ENCODE measurements at places on chromosomes 7 and 10.
A peak's percentile ranks its signal among the peaks of the same experiment; 100 is the strongest.

- no peak for DNase-seq
Observed at GRCh38 chr7:148266795-148267194, 323.8 kb upstream of the C7orf33 start.

- DNase-seq = no peak
Observed at GRCh38 chr7:111982133-111982532, 224.1 kb downstream of the DOCK4 start.

- no peak for DNase-seq
Observed at GRCh38 chr10:52877451-52877850, 104.9 kb upstream of the MBL2 start.

DNA sequence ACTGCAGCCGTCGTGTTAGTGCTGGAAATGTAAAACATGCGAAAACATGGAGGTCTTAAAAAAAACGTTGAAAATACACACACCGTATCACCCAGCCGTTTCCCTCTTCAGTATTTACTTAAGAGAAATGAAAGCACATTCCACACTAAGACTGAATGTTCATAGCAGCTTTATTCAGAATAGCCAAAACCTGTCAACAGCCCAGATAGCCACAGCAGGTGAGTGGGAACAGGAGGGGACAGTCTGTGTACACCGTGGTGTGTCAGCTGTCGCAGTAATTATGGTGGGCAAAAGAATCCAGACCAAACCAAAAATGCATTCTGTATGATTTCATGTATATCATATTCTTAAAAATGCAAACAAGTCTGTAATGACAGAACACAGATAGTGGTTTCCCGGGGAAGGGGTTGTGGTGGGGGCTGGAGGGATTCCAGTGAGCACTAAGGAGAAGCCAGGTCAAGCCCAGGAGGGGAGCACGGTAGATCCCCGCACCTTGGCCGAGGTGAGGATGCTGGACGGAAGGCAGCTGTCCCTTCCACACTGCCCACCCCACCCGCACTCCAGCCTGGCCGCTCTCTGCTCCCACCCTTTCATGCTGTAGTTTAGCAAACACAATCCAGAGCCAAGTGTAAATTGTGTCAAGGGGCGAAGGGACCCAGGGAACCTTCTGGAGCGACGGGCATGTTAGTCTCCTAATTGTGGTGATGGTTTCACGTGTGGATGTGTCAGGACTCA lies 123.6 kb downstream of the NKX6-2 start:
- no peak for DNase-seq

GRCh38 chr7:138328215-138328614 lies 131.8 kb upstream of the TRIM24 start:
- no peak for DNase-seq

- no peak for DNase-seq
Observed at GRCh38 chr7:1938788-1939433, 268.8 kb downstream of the ELFN1 start.

DNA sequence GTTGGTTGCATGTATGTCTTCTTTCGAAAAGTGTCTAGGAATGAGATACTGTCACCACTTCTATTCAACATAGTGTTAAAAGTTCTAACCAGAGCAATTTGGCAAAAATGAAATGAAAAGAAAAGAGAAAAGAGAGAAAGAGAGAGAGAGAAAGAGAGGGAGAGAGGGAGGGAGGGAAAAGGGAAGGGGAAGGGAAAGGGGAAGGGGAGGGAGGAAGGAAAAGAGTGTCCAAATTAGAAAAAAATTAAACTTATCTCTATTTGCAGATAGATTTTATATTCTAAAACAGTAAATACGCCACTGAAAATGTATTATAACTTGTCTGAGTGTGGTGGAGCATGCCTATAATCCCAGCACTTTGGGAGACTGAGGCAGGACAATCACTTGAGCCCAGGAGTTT lies 16.2 kb downstream of the DDX56 start:
- DNase-seq = no peak

DNA sequence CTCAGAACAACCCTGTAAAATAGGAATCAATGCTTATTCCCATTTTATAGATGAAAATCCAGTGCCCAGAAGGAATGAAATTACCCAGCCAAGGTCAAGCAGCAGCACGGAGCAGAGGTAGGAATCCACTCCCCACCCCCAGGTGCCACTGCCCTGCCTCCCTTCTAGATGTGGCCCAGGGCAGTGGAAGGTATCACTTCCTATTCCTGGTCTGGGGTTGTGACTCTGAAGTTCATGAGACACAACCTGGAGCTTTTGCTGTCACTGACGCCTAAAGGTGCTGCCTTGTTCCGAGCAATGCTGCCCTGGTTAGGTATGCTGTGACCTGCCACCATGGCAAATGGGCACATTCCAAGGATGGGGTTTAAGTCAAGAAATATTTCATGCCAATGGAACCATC lies 53.6 kb downstream of the PIK3AP1 start:
- DNase-seq = no peak

DNA sequence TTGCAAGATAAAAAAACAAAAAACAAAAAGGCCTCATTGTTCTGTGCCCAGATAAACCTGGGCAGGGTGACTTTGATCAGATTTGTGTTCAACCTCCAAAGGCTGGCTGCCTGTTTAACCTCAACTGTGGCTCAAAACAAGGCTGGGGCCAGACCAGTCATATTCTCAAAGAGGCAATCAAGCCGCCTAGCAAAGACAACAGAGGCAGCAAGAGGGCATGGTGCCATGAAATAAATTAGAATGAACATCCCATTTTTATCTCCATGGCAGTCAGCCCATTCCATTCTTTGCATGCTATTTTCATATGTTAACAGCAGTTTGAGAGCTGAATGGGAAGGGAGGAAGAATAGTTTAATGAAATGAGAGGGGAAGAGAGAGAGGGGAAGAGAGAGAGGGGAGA lies 1150.3 kb downstream of the TYW1 start:
- no peak for DNase-seq

DNA sequence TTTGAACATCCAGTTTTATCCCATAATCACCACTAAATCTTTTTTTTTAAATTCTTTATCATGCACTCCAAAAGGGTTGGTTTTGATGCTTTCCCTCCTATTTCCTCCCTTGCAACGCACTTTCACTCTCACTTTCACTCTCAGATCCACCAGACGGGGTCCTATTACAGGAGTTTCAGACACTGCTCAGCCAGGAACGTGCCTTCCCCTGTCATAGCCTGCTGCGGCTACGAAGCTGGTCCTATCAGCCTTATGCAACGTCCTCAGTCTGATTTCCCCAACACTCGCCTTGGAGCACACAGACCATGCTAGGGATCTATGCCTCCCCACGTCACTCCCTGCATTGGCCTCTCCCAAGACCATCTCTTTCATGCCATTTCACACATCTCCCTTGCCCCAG lies 23.4 kb downstream of the ZPBP start:
- no peak for DNase-seq

DNA sequence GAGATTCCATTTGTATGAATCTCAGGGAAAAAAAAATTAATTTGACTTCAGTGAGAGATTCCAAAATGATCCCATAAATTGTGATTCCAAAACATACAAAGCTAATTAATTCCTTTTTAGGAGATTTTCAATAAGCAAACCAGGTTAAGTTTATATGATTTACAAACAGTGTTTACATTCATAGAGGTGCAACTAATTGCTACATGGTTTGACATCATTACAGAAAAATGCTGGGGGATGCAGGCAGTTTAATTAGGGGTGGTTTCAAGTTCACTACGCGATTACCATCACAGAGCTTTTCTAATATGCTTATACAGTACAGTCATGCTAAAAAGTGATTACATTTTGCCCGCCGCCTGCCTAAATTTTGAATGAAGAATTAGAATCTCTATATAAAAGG lies 143.2 kb upstream of the MGMT start:
- DNase-seq = no peak

DNA sequence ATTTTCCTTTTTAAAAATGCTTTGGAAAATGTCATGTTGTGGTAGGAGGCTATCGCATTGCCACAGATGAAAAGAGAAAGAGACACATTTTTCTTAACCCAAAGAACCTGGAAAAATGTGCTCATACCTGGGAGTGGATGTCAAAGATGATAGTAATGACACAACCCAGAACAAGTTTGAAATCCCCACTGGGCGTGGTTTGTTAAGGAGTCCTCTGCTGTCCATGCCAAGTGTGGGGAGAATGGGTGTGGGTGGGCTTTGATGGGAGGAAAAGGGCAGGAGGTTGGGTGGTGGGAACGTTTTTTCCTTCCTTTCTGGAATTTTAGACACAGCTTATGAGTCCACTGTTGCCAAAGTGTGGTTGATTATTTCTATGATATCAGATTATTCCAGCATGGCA lies 10.9 kb downstream of the OPTN start:
- DNase-seq = no peak

DNA sequence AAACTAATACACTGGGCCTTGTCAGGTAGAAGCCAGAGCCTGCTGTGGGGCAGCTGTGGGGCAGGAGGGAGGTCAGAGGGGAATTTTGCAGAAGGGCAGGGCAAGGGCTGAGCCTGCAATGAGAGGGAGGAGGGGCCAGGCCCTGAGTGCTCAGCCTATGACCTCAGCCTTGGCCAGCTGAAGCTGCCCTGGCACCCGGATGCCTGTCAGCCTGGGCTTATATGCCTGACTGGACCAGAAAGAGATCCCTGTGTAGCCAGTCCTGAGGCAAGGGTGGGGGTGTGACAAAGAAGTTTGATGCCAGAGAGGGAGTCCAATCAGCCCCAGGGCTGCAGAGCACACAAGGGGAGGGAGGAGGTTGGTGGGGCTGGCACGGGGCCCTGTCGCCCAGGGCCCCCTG lies 22.3 kb upstream of the PRRT4 start:
- no peak for DNase-seq

- peak; percentile 18 for DNase-seq
Observed at GRCh38 chr7:37028909-37029440, 304.7 kb upstream of the AOAH start.

- no peak for DNase-seq
Observed at GRCh38 chr10:66828957-66829356, 96.9 kb upstream of the LRRTM3 start.

DNA sequence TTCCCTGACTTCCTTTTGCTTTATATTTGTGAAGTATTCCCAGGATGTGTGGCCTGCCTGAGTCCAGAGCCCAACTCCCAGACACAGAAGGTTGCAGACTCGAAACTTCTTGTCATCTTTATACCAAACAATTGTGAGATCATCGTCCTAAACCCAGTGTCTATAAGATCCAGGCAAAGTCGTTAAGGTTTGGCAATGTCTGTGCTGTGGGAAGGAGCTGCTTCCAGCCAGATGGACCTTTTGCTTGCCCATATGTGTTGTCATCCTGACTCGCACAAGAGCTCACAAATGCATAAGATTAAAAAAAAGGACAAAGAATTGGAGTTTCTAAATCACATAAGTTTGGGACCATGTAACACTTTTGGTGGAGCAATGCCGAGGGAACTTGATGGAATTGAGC lies 37.0 kb downstream of the WNT2 start:
- no peak for DNase-seq

DNA sequence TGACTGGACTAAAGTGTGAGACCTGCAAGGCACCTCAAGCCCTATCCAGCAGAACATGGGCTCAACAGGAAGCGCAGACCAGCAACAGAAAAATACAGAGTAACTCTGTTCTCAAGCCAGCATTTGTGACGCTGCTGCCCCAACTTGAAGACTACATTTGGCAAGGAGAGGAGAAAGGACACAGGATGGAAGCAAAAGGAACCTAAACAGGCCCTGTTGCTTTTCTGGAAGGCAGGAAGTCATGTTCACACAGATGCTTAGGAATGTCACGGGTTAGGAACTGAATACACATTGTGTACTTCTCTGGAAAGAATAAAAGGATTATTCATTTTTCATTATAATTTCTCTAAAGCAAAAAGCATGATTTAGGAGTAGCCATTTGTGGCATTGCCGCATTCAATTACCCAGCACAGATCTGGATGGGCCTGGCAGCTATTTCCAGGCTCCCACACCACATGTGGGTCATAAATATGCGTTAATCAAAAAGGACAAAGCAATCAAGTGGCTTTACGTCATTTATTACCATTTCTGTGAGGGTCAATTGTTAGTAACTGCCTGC lies 19.8 kb upstream of the TOMM7 start:
- no peak for DNase-seq

DNA sequence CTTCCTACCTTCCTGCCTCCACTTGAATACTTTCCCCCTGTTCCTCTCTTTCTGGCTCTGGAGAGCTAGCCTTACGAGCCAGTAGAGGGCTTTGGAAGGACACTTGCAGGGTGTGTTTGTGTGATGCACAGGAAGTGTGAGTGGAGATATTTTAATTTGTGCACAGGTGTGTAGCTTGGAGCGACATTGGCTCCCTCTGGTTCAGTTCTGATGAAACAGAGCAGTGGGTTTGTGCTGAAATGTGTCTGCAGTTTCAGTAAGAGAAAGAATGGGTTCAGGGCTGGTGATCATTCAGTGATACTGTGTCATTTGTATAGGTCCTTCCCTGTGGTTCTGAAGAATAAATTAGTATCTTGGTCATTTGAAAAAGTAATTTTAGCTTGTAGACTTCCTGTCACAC lies 86.9 kb downstream of the SND1 start:
- no peak for DNase-seq

DNA sequence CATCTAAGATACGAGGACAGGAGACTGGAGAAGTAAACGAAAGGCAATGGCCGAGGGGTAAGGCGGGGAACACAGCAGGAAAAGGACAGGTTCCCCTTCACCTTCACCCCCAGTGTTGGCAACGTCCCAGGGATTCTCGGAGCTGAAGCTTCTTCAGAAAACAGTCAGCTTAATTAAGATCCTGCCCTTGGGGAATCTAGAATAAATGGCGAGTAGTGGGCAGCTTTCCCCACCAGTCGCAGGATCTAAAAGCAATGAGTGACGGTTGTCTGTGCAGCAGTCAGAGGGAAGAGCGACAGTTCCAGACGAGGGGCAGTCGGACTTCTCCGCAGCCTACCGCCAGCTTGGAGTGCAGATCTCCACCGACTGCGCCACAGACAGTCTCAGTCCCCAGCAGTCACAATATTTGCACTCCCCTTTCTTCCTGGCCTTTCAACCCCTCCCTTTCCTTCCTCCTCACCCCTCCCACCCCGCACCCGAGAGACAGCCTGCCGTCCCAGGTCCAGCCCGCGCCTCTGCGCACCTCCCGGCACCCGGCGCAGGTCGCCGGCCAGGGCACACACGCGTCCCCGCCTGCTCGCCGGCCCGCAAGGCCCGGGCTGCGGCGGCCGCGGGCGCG lies 10.9 kb upstream of the SP8 start:
- DNase-seq = no peak

- no peak for DNase-seq
Observed at GRCh38 chr7:48295296-48295971, 124.2 kb downstream of the ABCA13 start.

- DNase-seq = no peak
Observed at GRCh38 chr10:33876584-33877400, 542.3 kb upstream of the NRP1 start.

GRCh38 chr7:31458203-31458602 lies 55.7 kb upstream of the ITPRID1 start:
- no peak for DNase-seq

DNA sequence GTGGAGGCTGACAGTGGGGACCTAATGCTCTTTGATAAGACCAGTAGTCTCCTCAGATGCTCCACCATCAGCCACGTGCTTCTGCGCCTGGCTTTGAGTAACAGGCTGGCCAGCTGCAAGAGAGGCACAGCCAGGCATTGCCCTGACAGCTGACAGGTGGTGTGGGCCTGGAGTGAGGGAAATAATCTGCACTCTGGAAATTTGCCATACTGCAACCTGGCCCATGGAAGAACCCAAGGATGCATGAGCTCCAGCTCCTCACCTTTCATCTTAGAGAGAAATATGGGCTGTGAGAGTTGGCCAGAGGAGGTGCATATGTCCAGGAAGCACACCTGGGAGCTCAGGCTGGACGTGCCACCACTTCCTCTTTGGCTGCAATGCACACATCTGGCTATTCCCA lies 118.9 kb downstream of the PLXDC2 start:
- DNase-seq = no peak
